Inflammatory macrophage (primary cell): ENCODE measurements at places on chromosomes 11 and 22.

DNA sequence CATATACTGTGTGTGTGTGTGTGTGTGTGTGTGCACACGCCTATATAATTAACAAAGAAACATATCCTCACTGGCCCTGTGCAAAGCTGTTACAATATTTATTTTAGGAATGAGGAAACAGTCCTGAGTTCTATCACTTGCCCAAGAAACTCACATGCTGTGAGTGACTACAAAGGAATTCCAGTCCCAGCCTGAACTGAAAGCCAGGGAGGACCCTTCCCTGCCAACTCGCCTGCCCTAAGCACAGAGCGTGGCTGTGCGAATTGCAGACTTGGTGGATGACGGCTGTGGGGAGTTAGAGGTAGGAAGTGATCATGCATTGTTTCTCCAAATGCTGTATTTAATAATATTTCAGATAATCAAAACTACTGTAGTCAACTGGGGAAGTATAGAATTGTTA lies 26.4 kb upstream of the CD5 start:
- peak; percentile 86 for DNase-seq

DNA sequence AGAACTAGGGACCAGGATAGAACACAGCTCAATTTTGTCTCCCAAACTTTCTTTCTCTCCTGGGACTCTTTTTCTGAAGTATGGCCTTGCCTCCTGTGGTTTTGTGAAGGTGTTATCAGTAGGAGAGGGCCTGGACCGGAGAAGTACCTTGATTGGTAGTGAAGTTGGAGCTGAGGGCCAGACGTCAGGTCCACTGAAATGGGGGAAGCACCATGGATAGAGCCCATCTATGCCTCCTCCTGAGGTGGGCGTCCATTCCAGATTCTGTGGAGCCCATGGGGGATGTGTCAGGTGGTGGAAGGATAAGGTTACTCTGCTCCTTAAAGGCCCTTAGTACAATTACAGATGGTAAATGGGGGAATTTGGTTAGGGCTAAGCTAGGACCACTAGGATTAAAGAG lies 109.7 kb downstream of the INSC start:
- no peak for DNase-seq

GRCh38 chr11:126511475-126512115 lies 156.1 kb downstream of the ST3GAL4 start:
- no peak for DNase-seq

DNA sequence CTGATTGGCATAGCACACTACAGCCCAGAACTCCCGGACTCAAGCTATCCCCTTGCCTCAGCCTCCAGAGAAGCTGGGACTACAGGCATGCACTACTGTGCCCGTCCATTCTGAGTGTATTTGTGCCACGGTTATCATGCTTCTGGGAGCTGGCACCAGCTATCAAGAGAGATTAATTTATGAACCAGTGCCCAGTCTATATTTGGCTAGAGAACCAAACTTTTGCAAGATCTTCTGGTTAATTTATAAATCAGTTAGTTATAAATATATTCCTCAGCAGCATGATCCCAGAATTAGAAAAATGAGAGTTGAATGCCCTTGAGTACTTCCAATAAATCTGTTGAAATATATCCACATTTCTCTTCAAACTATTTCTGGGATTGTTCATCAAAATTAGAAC lies 67.5 kb upstream of the OR5AN1 start:
- no peak for DNase-seq

DNA sequence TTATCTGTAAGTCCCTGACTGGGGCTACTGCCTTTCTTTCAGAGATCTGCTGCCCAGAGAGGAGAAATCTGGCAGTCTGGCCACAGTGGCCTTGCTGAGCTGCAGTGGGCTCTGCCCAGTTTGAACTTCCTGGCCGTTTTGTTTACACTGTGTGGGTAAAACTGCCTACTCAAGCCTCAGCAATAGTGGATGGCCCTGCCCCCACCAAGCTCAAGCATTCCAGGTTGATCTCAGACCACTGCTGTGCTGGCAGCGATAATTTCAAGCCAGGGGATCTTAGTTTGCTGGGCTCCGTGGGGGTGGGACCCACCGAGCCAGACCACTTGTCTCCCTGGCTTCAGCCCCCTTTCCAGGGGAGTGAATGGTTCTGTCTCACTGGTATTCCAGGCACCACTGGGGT lies 117.5 kb downstream of the TRPC6 start:
- no peak for DNase-seq

GRCh38 chr11:125263268-125263790 lies 98.8 kb downstream of the PKNOX2 start:
- DNase-seq: no peak

- DNase-seq: no peak
Measured at GRCh38 chr11:43943931-43944751, 1.7 kb downstream of the C11orf96 start.

DNA sequence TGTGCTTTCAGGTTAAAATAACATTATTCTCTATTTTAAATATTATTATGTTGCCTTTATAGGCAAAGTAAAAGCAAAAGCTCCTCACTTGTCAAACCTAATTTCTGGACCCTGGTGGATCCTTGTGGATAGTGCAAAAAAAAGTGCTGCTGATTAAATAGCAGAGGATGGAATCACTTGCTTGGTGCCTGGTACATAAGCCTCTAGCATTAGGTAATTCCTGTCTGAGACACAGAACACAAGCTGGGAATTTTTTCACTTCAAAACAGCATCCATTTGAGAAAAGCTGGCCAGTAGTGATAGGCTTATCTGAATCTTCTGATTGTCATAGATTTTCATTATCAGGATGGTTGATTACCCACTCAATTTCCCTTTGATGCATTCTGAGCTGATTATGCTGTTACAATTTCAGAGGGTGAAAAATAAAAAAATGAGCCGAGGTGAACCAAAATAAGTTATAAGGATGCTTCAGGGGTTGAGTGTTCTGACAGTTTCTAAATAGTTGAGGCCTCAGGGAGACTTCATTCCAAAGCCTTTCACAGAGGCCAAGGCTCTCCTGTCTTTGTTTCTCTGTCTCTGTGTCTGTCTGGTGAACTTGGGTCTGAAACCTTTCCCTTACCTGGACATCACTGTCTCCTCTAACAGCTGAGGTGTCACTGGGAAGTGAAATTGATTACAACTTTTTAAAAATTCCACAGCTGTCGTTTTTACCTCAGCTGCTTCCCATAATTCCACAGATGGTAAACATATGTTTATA lies 242.9 kb downstream of the NELL1 start:
- DNase-seq: no peak
